ENCODE measurements at places on chromosomes 1 and 21.

DNA sequence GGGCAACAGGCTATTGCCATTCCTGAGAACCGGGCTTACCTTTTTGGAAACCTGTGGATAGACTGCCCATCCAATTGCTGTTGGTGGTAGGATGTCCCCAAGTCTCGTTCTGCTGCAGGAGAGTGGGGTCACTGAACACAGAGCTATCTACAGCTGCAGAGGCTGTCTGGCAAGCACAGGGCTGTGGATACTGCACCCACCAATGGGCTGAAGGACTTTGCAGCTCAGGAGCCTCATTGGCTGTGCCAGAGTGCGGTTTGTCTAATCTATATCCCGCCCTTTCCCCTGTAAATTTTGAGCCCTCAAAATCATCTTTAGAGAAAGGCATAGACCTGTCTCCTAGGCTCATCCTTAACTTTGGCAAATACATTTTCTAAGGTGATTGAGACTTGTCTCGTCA, 15.3 kb downstream of the RNF187 start:
- peaks cover 14% of the 10 kb centered on the region for H3K36me3 ChIP-seq
- H3K4me1 ChIP-seq, result peaks cover 14% of the 10 kb centered on the region
- no peaks in the 10 kb centered on the region for H3K27me3 ChIP-seq

DNA sequence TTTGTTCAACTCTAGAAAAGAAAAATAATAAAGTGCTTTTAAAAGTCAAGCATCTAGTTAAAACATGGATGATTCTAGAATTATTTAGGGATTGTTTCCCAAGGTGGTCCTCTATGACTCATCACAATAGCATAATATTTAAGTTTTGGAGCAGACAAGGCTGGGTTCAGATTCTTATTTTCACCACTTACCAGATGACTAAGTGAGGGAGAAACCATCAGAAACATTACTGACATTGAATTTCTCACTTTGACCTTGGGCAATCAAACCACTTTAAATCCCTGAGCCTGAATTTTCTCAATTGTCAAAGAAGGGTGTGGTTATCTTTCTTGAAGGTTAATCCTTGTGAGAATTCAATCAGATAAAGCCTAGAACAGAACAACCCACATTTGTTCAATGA, 102.5 kb upstream of the PTGFR start:
- no peak overlapping the region for H3K27ac ChIP-seq
- DNase-seq, result no peak
- no peaks in the 10 kb centered on the region for H3K36me3 ChIP-seq
- no peaks in the 10 kb centered on the region for H3K4me1 ChIP-seq

DNA sequence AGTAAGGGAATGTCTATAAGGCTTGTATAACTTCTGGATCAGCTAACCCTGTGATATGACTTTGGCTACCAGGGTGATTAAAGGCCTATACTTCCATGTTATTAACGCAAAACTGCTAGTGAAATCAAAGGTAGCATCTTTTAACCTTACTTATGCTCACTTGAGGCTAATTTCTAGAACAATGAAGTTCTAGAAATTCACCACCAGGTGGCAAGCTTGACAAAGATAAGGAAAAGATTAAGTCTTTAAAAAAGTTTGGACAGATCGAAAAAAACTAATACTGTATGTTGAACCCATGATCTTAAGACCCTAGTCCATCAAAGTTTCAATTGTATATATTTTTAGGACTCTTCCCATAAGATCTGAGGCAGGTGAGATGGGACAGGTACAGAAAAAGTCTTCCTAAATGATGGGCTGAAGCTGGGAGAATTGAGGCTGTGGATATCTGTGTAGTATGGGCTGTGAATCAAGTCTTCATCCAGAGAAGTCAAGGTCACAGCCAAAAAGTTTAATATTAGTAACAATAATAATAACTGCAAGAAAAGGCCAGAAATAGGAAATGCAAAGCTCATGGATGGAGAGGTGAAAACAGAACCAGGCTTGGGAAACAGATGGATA, 18.8 kb downstream of the KYAT3 start:
- no peak for DNase-seq
- no peak overlapping the region for H3K4me3 ChIP-seq

- DNase-seq, result peak; percentile 31
- no peaks in the 10 kb centered on the region for H3K36me3 ChIP-seq
- H3K27ac ChIP-seq, result peak overlapping the region; percentile 96
These were observed 1.4 kb downstream of the JUN start for GRCh38 chr1:58782178-58783089.

- H3K27ac ChIP-seq, result peak overlapping the region; percentile 45
- no peak overlapping the region for H3K4me3 ChIP-seq
- DNase-seq, result no peak
These were observed 5.8 kb upstream of the CHI3L2 start for GRCh38 chr1:111221633-111222291.

Data from esophagus squamous epithelium (tissue), 5 donors.